ENCODE measurements at places on chromosomes 6 and 20. TPM values are rescaled to one million over a fixed set of nuclear protein-coding genes. Genes with fewer than 3 reads are reported as not detected.

Gene GGTLC1
- total RNA-seq: not detected

- no peak for DNase-seq
Measured at GRCh38 chr6:43682724-43683429, 4.7 kb downstream of the MRPS18A start.

DNA sequence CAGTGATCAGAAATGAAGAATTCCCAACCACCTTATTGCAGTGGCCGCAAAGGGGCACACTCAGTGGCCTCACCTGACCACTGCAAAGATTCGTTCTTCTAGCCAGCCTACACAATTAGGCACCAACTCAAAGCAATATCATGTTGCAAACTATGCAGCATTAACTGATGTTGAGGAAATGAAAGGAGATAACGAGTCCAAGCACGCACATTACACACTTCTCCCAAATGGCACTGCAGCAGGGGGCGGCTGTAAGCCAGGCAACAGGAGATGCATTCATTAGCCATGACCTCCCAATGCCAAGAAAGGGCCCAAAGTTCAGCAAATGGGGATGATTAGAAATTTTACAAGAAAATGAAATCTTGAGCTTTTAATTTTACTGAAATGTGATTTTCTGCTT is 39.3 kb downstream of the ATXN1 start:
- DNase-seq: no peak

- peak; percentile 71 for DNase-seq
Measured at GRCh38 chr6:284486-284885, 7.8 kb upstream of the DUSP22 start.

GRCh38 chr6:108771421-108771820 is 76.8 kb upstream of the ARMC2 start:
- DNase-seq: no peak

- DNase-seq: peak; percentile 44
Measured at GRCh38 chr6:40714576-40715564, 127.7 kb upstream of the LRFN2 start.

Gene UBD
- not detected for total RNA-seq

Gene NINL
- 8.7 TPM for total RNA-seq

DNA sequence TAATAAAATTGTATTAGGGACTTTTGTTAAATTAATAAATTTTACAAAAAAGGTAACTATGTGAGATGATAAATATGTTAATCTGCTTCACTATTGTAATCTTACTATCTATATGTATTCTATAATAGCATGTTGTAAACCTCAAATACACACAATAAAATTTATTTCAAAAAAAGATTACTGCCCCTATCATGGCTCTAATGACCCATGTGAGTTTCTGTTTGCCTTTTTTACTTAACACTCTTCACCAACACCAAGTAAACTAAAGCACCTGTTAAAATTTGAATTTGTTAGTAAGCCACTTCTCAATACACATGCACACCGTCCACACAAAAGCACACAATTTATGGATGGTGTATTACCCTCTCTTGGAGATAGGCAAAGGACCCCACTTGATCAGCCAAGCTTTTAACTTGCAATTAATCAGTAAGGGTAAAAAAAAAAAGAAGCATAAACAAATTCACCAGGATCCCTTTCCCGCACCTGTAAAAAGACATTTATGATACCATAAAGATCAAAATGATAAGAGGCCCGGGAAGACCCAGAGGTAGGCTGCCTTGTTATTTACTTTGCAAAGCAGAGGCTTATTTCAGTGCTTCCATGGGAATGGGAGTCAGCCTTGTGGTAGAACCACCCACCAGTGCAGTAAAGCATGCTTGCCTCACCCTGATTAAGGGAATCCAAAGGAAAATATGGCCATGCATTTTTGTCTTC is 28.6 kb upstream of the PKHD1 start:
- no peak for DNase-seq

Data from tongue (tissue), 3 donors.